ENCODE measurements at places on chromosomes 2 and 18. TPM values are rescaled to one million over a fixed set of nuclear protein-coding genes. Genes with fewer than 3 reads are reported as not detected.

GRCh38 chr2:234448506-234449184 lies 48.2 kb downstream of the ARL4C start:
- no peak for DNase-seq

- peak; percentile 87 for DNase-seq
Measured at GRCh38 chr2:219689676-219690628, 62.5 kb downstream of the SLC4A3 start.

DNA sequence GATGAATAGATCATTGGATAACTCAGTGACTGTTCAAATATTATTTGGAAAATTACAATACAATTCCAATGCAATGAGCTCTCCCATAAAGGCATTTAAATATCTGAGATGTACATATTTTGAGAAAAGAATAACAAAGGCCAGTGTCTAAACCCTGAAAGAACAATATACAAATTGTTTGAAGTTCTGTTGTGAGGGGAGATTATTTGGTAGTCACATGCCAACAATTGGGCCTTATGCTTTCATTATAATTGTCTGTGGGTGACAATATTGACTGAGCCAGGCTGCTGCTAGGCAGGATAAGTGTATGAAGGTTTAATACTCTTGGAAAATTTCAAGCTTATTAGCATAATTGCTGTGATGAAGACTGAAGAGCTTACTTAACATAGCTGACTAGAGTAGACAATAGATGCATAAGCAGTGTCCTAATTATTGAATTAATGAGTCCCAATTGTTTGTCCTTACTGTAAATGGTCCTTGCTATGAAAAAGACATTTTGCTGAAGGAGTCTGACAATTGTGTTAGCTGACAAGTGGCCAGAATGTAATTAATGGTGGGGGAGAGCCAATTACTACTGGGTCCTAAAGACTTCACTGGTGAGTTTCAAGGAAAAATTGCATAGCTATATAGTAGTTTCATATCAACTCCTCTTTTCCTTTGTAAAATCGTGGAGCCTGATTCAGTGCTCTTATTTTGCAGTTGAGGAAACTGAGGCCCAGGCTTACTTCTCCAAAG lies 5.0 kb upstream of the SMAD2 start:
- DNase-seq = no peak

GRCh38 chr18:54129448-54130067 lies 94.9 kb downstream of the MBD2 start:
- DNase-seq = no peak

DNA sequence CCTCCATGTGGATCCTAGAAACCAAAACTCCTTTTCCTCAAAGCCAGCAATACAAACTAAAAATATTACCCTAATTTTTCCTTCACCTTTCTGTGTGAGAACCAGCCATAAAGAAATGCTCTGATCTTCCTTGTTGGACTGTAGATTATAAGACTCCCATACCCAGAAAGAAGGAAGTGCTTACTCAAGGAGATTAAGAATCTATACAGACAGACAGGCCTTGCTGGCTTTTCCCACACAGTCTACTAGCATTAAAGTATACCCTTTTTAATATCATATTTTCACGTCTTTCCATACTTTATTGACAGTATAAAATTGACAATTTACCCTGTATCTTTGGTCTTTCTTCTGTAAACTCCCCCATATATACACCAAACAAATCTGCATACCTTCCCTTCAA lies 139.0 kb downstream of the GULP1 start:
- DNase-seq = no peak

- no peak for DNase-seq
Measured at GRCh38 chr18:45213040-45213333, 402.3 kb upstream of the SLC14A2 start.

GRCh38 chr2:9360701-9361100 lies 62.6 kb downstream of the ITGB1BP1 start:
- no peak for DNase-seq

- DNase-seq = no peak
Measured at GRCh38 chr2:150355440-150355839, 132.0 kb downstream of the RND3 start.

DNA sequence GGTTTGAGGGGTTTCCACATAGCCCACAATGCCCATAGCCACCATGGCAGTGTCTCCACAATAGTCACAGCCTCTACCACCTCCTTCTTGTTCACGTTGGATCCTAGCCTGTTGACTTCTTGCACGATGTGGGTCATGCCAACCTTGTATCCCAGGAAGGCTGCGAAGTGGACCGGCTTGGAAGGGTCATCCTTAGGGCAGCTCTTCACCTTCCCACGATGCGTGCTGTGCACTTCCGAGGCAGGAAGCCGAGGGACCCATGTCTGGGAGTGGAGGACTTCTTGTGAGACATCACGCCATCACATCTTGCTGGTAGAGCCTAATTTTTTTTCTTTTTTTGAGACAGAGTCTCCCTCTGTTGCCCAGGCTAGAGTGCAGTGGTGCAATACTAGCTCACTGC lies 144.6 kb upstream of the ASB18 start:
- DNase-seq = no peak

DNA sequence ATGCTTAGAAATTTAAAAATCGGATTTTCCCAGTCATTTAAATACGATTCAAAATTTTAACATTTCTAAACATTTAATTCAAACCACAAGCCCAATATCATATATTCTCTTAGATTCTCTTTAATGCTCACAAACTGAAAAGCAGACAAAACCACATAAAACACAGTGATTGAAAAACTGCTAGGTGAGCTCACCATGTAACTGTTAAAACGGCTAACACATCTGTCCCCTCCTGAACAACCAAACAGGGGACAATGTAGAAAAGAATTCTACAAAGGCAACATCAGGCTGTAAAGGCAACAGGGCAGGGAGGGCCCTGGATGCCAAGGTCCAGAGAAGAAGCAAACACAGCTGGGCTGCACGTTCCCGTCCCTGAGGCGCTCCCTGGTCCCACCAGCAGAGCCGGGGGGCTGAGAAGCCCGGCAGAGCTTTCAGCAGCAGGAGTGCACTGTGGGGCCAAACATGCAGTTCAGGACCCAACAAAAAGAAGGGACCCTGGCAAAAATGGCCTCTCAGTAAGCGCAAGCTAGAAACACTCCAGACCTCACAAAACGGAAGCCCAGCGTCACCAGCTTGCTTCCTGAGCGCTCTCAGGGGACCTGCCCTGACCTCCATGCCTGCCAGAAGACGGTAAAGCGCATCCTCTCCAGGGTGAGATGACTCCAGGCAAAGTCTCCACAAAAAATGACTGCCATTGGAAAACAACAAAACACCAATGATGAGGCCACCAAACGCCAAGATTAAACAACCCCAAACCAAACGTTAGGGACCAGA lies 40.5 kb downstream of the NDUFA10 start:
- DNase-seq = no peak

GRCh38 chr2:14634489-14635390 lies 2.2 kb downstream of the LRATD1 start:
- DNase-seq = peak; percentile 95

DNA sequence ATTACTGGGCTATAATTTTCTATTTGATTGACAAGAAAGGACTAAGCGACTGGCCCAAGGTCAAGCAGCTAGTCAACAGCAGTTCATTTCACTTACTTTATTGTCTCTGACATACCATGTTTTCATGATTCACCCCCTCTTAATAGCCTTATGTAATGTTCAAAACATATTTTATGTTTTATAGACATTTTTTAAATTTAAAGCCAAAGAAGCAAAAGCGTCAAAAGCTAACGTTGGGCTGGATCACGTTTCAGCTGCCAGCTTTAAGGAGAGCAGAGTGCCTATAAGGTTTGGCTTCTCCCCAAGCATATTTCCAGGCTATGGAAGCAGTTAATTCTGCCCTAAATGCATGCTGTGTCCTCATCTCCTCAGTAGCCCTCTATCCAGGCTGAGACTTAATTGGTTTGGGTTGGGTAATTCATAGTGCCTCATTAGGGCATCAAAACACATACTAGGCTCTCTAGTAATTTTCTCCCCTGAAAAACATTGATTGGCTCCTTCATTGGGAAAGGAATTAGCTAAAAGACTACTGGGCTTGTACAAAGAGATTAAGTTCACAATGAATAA lies 94.8 kb upstream of the CREB1 start:
- DNase-seq = no peak

GRCh38 chr2:125886153-125886552 lies 769.8 kb upstream of the GYPC start:
- DNase-seq = no peak

- DNase-seq = no peak
Measured at GRCh38 chr18:26482569-26482968, 65.8 kb downstream of the KCTD1 start.

- no peak for DNase-seq
Measured at GRCh38 chr18:13456736-13457271, 238.2 kb downstream of the LDLRAD4 start.

- DNase-seq = no peak
Measured at GRCh38 chr2:225236769-225237323, 162.7 kb upstream of the NYAP2 start.

The DYNAP gene
- total RNA-seq = not detected

The FRZB gene
- total RNA-seq = 85.3 TPM

The PLGLB1 gene
- total RNA-seq = 6.4 TPM

All from stomach (tissue), 19 donors.